ENCODE measurements at places on chromosomes 5 and 9. TPM values are rescaled to one million over a fixed set of nuclear protein-coding genes. Genes with fewer than 3 reads are reported as not detected.

GRCh38 chr9:87671925-87672324, 54.0 kb upstream of the CTSL start:
- no peak for ATAC-seq

DNA sequence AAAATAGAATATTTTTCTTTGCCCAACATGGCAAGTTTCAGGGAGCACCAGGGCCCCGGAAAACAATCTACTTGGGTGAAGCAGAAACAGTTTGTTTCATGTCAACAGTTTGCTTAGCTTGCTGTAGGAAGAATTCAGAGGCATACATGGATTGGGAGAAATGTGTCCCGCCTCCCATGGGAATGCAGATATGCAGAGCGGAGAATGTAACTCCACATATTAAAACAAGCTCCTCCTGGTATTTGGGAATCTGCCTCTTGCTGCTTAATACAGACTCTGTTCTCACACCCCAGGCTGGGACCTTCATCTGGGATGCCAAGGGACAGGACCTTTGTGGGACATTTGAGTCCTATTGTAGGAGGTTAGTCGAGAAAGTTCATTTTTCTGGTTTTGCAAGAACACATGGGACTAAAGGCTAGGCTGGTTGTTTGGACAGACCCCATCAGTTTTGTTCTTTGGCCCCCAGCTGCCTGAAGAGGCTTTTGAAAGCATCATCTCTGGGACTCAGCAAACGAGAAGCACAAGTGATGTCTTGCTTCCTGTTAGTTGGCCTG, 220.5 kb upstream of the ADRA1B start:
- ATAC-seq: no peak

GRCh38 chr5:77066823-77067442, 20.2 kb downstream of the ZBED3 start:
- ATAC-seq: peak; percentile 69

GRCh38 chr5:151084363-151084762, 3.5 kb upstream of the TNIP1 start:
- no peak for ATAC-seq

DNA sequence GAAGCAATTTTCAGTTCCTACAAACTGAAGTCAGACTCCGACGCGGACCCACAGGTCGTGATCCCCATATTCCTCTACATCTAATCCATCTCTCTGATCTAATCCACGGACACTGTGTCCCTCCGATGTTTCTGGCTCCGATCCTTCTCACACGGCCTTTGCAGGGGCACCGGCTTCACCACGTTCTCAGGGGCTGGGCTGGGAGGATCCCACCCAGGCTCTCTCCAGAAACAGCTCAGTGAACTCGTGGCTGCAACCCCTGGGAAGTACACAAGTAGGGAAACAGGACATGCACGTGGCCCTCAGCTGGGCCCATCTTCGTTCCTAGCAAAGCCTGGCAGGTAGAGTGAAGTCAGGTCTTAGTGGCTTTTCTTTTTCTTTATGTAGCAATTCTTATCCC, 49.1 kb upstream of the OLFM1 start:
- no peak for ATAC-seq

DNA sequence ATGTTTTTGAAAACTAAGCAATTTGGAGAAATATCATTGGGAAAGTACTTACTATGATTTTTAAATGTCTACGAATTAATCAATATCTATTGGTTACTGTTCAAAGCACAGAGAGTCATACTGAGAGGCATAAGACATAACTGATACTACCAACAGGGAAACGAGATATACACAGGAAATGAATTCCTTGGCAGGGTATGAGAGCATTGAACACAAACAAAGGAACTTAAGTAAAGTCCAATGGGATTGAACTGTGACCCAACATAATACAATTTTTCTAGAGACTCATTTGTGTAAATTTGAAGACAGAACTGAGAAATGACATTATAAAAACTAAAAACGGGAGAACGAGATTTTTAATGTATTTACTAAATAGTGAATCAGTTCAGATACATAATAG, 1.3 kb upstream of the ITGA1 start:
- no peak for ATAC-seq

GRCh38 chr9:134190232-134191121, 26.1 kb upstream of the RNU6ATAC start:
- ATAC-seq: no peak

DNA sequence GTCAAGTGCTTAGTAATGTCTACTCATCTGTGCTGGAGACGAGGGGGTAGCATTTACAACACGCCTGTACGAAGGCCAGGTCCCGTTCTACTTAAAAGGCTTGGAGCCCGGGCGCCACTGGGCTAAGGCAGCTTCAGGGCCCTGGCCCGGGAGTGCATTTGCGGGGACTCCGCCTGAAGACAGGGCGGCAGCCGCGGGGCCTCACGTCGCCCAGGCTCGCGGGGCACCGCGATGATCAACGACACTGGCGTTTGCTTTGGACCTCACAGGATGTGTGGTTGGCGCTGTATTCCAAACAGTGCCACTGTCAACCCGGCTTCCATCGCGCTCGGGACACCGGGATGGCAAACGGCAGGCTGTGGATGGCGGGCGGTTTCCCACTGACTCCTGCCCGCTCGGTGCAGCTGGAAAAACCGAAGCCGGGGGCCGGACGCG, 1.1 kb upstream of the TENT4A start:
- peak; percentile 12 for ATAC-seq

DNA sequence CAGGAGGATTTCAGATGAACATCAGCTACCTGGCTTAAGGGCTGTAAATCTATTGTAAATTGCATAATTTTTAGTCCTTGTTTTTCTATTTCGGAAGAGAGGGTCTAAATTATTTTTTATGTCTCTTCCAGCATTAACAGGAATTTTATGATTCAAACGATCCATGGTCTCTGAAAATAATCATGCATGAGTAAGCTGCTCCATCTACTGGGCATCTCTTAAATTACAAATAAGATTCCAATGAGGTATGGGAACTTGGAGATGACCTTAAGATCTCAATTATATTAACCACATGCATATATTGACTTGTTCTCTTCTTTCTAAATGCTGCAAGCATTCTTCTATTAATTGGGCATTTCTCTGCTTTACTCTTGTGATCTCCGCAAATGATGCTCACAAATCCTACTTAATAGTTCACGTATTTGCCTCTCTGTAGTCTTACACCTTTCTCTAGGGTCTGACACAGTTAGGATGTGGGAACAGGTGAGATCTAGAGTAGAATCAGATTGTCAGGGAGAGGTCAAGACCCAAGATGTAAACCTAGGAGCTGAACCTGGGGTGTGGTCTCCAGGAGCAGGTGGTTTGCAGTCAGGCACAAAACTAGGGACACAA, 86.9 kb downstream of the NUDT12 start:
- no peak for ATAC-seq

- ATAC-seq: no peak
Measured at GRCh38 chr5:179459771-179460170, 90.6 kb upstream of the RUFY1 start.

- no peak for ATAC-seq
Measured at GRCh38 chr9:127218818-127219217, 45.8 kb upstream of the GARNL3 start.

- ATAC-seq: no peak
Measured at GRCh38 chr9:38692707-38693106, 27.2 kb downstream of the FAM240B start.

GRCh38 chr9:125558453-125559092, 148.4 kb downstream of the MAPKAP1 start:
- ATAC-seq: peak; percentile 74

DNA sequence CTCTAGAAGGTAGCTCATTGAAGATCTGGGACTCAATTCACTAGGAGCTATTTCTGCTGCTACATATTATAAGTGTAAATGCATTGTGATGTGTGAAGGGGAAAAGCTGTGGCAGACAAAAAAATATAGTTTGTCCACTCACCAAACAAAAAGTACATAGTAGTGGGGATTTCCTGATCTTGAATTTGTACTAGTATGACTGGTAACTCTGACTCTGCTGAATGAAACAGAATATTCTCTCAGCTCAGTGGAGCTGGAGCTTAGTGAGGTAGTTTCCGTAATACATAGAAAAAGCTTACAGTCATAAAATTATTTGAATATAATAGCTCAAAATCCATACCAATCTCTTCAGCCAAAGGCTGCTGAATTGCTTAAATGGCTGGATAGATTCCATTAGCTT, 455.6 kb upstream of the CD180 start:
- no peak for ATAC-seq

CCL27 gene
- 0.20 TPM for total RNA-seq

PLAC8L1 gene
- 0.52 TPM for total RNA-seq

TPPP gene
- 3.3 TPM for total RNA-seq

SECISBP2 gene
- 19.2 TPM for total RNA-seq

FBP2 gene
- not detected for total RNA-seq

PCDHGA5 gene
- total RNA-seq: 0.72 TPM

CDO1 gene
- total RNA-seq: 0.20 TPM
